Stimulated activated naive CD8-positive, alpha-beta T cell treated with anti-CD3 and anti-CD28 coated beads, Interleukin-15, amount 100 ng/mL, for 72 hours (primary cell): ENCODE measurements at places on chromosomes 3 and 15.
A peak's percentile ranks its signal among the peaks of the same experiment; 100 is the strongest.

GRCh38 chr3:49801160-49801559 lies 1.5 kb upstream of the CDHR4 start:
- DNase-seq: no peak

DNA sequence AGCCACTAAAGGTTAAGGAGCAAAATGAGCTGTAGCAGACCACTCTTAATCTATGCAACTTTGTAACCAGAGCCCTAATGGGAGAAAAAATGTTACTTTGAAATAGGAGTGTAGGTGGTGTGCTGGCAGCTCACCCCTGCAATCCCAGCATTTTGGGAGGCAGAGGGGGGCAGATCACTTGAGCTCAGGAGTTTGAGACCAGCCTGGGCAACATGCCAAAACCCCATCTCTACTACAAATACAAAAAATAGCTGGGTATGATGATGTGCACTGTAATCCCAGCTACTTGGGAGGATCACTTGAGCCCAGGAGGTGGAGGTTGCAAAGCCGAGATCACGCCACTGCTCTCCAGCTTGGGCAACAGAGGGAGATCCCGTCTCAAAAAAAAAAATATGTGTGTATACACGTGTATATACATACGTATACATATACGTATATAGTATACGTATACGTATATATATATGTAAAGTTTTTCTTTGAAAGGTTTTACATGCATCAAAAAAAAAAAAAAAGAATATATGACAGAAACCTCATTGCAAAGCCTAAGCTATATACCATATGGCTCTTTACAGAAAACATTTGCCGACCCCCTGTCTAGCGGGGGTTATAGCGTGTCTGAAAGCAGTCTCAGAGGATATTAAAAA lies 15.7 kb downstream of the CAPN7 start:
- DNase-seq: no peak

- no peak for DNase-seq
Measured at GRCh38 chr15:56795502-56795901, 62.2 kb upstream of the ZNF280D start.

DNA sequence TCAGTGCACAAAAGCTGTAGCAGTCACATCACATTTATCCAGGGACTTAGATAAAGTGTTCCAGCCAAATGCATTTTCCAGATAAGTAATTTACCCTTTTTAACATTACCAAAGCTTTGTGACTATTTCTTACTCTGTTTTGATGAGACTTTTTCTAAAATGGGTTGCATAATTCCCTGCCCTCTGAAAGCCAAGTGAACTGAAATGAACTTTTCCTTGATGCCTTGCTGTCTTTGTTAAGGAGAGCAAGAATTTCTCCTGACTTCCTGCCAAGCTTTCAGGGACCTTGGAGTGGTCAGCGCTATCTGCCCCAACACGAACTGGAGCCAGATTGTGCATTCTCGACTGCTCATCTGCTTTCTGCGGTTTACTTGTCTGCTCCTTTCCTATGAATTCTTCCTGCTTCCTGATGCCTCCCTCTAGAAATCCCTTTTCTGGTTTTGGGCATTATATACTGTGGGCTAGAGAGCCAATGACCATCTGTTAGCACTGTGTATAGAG lies 34.8 kb downstream of the EIF4E3 start:
- no peak for DNase-seq

DNA sequence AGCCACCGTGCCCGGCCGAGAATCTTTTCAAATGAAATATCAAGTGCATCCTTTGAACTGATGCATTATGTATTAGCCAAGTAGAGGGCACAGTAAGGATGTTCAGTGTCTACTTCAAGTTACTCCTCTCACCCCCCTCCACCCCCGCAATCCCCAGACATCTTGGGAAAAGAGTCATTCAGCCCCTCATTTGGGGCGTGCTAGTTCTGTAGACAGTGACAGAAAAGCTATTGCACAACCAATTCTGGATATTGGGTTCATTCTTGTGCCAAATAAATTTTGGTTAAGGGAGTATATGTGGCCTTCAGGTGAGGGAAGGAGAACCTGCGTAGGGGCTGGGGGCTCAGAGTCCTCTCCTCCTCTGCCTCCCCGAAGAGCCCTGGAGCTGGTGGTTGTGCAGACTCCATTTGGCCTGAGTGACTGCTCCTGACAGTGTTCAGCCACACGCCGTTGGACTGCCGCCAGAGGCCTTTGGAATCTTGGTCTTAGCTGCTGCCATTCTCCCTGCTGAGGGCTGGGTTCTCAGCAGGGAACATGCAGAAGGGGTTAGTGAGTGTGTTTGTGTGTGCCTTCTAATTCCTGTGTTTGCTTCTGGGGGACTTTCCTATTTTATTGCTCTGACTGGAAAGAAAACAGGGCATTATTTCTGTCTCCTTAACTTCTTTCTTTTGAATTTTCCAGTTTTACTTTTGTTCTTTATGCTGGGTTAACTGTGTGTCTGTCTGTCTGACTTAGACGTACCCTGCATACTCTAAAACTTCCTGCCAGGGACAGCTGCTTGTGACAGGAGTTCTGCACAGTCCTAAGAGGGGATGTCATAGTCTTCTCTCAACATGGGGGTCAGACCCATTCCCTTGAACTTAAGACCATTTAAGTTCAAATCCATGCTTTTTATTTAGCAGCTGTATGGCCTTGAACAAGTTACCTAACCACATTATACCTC lies 21.0 kb downstream of the RARB start:
- DNase-seq: no peak

- DNase-seq: no peak
Measured at GRCh38 chr3:127097072-127097405, 95.9 kb upstream of the PRR23E start.

GRCh38 chr3:170606675-170607074 lies 20.8 kb upstream of the SLC7A14 start:
- DNase-seq: no peak

GRCh38 chr3:60542995-60543394 lies 708.3 kb downstream of the FHIT start:
- DNase-seq: no peak

DNA sequence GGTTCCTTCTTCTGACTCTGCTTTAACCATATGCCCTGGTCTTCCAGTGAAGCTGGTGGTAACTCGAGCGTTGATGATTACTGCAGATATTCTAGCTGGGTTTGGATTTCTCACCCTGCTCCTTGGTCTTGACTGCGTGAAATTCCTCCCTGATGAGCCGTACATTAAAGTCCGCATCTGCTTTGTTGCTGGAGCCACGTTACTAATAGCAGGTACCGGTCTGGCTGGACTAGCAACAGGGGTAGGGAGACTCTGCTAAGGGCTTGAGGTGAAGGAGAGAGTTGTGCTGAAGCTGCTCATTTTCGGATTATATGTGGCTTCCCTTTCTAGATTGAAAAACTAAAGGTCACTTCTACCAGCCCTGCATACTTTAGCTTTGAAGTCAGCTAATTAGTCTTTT lies 16.8 kb downstream of the CLDN16 start:
- no peak for DNase-seq

DNA sequence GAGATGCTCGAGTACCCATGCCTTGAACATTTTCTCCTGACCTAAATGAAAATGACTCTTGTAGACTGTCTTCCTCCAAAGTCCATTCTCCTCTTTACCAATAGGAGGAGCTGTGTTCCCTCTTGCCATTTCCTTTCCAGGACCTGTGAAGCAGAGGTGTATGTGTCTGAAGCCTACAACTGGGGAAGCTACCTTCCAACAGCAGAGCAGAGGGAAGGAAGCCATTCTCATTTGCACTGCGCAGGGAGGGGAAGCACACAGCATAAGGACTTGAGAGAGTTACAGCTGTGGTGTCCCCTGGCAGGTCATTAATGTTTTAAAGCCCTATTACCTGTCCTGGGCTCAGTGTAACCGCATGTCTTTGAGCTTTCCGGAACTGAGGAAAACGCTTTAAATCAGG lies 38.7 kb downstream of the HSPBAP1 start:
- DNase-seq: peak; percentile 22

DNA sequence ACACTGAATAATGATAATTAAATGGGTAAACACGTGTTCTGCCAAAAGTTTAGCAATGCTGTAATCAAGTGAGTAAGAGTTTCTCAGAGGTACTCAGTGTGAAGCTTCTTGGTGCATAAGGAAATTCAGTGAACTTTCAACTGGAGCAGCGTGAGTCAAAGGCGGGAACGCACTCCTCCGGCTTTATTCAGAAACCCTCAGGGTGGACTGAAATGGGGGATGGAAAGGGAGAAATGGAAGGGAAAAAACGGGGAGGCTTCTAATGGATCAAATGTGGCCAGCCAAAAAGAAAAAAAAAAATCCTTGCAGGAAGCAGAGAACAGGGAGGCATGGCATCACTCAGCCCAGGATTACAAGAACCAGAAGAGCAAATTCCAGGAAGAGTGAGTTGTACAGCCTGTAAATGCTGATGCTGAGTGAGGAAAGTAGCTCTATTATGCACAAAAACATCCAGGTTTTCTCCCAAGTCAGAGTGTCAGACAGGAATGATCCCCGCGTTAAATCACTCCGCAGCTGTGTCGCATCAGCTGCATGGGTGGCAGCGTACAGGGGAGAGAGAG lies 85.3 kb downstream of the ASB7 start:
- DNase-seq: no peak
